ENCODE measurements at places on chromosomes 16 and 17.

GRCh38 chr16:89595330-89596060 is 17.9 kb upstream of the DPEP1 start:
- no peak for DNase-seq

DNA sequence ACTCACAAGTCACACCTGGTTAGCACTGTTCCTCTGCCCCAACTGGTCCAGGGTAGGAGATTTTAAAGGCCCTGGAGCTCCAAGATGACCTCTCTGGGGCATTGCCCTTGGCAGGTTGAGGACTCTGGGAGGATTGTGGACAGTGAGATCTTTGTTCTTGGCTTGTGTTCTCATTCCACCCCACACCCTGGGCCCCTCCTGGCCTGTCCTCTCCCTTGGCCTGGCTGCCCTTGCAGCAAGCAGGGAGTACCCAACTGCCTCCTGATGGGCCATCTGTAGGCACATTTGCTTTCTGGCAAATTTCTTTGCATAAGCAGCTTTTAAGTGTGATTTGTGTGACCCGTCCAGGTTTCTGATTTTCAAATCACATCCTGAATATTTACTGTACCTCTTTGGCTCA is 239.6 kb downstream of the UTP18 start:
- DNase-seq, result no peak

- DNase-seq, result no peak
These were observed 6.6 kb upstream of the PIK3R6 start for GRCh38 chr17:8873801-8874715.

- no peak for DNase-seq
These were observed 47.5 kb upstream of the ZCCHC14 start for GRCh38 chr16:87540072-87540896.

DNA sequence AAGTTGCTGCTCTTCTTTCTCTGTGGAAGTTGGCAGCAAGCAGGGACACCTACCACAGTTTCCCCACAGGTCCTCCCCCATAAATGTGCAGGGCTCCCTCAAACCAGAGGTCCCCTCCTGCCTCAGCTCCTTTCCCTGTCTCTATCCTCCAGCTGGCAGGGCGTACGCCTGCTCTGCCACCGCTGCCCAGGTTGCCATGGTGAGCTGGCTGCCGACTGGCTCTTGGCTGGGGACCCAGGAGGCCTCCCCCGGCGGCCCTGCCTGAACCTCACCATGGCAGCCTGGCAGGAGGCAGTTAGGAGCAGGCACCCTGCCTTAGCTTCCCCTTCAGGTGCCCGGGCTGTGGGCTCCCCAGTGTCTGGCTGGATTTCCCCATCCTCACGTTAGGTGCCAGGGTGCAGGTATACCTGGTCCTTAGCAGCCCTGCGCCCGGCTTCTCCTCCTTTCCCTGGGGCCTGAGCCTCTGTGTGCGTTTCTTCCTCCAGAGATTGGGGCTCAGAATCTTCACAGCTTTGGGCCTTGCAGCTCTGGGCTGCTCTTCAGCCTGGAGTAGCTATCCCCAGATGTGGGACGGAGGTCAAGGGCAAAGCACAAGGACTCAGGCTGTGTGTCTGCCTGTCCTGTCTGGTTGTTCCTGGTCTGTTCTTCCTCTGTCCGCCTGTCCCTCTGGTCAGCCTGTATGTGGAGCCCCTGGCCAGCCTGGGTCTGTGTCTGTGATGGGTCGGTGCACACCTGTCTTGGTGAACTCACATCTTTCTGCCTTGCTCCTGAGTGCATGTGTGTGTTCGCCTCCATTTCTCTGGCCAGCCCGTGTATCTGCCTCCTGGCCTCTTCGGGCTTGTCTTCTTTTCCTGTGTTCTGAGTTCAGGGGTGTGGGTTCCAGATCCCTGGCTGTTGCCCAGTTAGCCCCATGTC is 15.7 kb downstream of the GJD3 start:
- DNase-seq, result no peak

GRCh38 chr16:52488837-52489289 is 58.1 kb downstream of the TOX3 start:
- DNase-seq, result no peak

DNA sequence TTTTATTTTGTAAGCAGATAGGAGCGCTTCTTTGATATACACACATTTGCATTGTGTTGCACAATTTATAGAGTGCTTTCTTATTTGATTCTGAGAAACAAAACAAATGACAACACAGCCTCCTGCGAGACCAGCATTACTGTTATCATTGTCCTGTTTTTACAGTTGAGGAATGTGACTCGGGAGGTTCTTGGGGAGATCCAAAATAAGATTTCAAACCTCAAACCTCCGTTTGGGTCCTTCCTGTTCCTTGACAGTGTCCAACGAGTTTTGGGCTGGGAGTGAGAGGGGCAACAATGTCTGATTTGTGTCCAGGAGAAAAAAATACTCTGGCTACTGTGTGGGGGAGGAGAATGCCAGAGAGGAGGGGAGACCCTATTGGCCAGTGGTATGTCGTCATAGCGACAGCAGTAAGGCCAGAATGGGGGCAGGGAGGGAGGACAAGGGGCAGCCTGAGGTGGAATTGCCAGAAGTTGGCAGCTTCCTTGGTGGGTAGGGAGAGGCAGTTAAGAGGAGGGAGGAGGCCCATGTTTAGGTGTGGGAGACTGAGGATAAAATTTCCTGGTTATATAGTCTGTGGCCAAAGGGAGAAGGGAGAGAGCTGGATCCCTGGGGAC is 45.5 kb downstream of the TMEM132E start:
- no peak for DNase-seq

- DNase-seq, result peak; percentile 49
These were observed at the start of gene CALB2 for GRCh38 chr16:71358464-71358998. TSS of gene CALB2 (plus strand) at chr16:71358723. CDS start at chr16:71358793, 70 bp downstream.

DNA sequence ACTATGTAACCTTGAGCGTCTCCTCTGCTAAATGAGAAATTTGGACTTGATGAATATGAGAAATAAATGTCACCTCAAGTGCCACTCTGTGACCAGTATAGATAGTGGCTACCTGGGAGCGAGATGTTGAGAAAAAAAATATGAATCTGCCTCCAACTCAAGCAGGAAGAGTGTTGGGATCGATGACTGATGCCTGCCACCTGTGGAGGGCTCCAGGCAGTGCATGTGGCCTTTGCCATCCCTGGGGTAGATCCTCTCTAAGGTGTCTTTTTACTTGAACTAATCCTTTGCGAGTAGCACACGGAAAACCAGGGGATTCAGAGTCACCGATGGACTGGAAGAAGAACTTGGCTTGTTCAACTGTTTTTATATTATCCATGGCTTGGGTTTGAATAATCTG is 9.4 kb downstream of the CCDC182 start:
- no peak for DNase-seq

- no peak for DNase-seq
These were observed 10.9 kb upstream of the ARHGAP23 start for GRCh38 chr17:38417210-38417951.

DNA sequence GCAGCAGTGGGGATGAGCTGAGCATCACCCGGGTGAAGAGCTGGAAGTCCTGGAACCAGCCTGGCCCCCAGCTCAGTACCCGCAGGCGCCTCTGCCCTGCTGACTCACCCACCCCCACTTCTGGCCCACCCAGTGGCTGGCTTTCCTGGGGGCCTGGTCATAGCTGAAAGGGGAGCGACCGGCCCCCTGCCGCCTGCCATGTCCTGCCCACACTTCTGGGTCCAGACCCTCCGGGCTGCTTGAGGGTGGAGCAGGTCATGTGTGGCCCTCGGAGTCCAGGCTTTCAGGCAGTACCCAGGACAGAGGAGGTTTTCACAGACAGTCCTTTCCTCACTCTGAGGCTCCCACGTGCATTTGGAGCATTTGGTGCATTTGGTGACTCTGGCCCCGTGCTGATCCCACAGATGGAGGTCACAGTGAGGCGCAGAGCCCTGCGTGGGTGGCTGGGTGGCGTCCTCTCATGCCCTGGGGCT is 7.1 kb upstream of the PIEZO1 start:
- DNase-seq, result peak; percentile 21

- DNase-seq, result no peak
These were observed 47.8 kb downstream of the SREBF1 start for GRCh38 chr17:17788967-17789366.

DNA sequence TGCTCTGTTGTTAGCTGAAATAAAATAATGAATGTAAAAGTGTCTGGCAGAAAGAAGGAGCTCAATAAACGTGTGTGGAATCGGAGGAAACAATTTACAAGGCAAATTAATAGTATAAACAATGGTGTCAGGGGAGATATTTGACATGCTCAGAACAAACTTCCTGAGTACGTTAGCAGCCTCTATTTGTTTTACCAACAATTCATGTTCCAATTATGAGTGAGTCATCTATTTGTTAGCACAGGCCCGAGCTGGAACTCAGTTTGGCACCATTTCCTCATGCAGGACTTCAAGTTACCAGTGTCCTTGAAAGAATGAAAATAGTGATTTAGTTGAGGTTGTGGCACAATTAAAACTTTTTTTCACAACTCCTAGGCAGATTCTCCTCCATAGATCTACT is 9.1 kb downstream of the ASIC2 start:
- DNase-seq, result no peak

- no peak for DNase-seq
These were observed 108.2 kb upstream of the IRX5 start for GRCh38 chr16:54822492-54822891.

DNA sequence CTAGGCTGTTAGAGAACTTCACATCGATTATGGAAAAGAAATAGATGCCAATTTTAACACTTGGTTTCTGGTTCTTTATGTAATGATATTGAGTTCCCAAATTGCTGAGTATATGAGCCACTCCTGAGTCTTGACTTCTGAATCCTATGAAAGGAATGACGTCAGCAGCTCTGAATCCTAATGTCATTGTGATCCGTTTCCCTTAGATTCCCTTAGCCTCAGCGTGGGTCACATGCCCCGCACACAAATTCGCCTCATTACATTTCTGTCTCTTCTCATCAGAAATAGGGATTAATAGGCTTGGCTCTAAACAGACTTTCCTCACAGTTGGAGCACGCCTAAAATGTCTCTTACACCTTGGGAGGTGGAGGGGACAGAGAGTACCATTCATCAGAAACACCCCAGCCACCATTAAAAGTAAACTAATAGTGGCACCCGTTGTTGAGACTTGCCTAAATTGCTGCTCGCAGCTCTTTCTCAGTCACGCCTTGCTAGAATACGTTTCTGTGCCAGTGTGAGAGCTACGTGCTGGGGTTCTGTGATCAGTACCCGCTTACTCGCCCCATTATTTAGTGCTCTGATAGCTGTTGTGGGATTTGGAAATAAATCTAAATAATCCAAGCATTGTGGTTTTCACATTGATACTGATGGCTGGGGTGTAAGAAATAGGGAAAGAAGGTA is 7.1 kb downstream of the MRM3 start:
- DNase-seq, result no peak

GRCh38 chr16:86554599-86554916 is 477 bp downstream of the MTHFSD start:
- no peak for DNase-seq

DNA sequence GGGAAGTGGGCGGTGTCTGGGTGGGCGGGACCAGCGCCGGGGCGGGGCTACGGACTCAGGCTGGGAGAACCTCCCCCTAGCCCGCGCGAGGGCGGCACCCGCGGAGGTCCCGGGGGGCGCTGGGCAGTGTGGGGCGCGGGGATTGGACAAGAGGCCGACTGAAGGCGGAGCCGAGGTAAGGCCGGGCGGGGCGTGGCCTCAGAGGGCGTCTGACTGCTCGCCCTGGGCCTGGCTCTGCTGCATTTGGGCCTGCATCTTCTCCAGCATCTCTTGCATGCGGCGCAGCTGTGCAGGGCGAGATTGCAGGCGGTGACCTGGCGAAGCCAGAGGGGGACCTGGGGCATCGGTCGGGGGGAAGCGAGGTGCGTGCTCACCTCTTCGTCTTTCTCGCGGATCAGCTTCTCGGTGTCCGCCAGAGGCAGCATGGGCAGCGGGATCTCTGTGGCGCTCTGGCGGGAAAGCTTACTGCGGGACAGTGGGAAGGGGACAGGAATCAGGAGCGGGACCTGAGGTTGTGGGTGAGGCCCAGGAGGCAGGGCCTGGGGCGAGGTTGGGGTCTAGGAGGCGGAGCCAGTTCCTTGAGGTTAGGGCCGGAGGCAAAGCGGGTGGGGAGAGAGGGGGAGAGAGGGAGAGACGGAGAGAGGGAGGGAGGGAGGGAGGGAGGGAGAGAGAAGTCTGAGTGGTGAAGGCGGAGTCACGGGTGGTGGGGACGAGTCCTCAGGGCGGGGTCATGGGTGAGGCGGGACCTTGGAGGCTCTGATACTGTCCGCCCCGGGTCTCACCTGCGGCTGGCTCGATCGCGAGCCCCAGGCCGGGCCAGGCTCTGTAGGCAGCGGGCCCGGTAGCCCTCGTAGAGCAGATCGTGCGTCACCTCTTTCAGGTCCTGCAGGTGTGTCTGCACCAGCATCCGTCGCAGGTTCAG is 3.9 kb downstream of the SEPTIN1 start:
- peak; percentile 98 for DNase-seq

- no peak for DNase-seq
These were observed 156.3 kb downstream of the MYO1D start for GRCh38 chr17:32720671-32721070.

- DNase-seq, result no peak
These were observed 5.6 kb downstream of the TP53I13 start for GRCh38 chr17:29573871-29574731.

DNA sequence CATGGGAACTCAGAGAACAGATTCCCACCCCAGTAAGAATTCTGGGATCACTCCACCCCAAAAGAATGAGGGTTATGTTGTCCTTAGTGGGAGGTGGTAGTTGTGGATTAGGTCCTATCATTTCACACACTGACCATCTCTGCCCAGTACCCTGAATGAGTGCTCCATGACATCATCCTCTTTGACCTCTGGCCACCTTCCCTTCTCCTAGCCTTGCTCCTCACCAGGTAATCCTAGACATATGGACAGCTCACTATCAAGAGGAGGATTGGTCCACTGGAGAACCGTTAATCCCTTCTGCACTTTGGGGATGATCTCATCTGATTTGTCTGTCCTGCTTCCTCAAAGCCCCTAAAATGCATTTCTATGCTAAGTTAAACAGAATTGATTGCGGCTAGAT is 538.2 kb upstream of the HSBP1 start:
- DNase-seq, result no peak

DNA sequence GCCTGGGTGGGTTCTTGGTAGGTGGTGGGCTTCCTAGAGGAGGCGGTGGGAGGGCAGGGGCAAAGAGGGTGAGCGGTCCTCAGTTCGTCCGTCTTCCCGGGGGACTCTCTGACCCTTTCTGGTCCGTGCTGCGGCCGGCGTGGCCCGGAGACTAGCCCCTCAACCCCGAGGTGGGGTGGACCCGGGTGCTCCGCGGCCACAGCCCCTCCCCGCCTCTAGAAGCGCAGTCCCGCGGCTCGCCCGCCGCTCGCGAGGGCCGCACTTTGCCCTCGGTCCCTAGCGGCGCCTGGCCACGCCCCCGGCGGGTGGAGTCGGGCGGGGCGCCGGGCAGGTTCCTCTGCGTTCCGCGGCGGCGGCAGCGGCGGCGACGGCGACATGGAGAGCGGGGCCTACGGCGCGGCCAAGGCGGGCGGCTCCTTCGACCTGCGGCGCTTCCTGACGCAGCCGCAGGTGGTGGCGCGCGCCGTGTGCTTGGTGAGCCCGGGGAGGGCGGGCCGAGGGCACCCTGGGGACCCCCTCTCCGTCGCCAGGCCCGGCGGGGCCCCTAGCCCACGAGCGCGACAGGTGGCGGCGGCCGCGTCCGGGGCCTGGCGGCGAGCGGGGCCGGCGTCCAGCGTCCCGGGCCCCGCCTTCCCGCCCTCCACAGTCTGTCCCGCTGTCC is at the start of gene SYNGR2:
TSS of gene SYNGR2 (plus strand) at position 340 of the 661 bp plus-strand sequence. CDS start at position 376, 36 bp downstream.
- DNase-seq, result peak; percentile 69
